DMS79 treated with DMSO at 0.1 percent for 48 hours (cell line): ENCODE measurements at places on chromosomes 13 and 19.

GRCh38 chr13:85654227-85654626 lies 145.0 kb downstream of the SLITRK6 start:
- no peak for DNase-seq

DNA sequence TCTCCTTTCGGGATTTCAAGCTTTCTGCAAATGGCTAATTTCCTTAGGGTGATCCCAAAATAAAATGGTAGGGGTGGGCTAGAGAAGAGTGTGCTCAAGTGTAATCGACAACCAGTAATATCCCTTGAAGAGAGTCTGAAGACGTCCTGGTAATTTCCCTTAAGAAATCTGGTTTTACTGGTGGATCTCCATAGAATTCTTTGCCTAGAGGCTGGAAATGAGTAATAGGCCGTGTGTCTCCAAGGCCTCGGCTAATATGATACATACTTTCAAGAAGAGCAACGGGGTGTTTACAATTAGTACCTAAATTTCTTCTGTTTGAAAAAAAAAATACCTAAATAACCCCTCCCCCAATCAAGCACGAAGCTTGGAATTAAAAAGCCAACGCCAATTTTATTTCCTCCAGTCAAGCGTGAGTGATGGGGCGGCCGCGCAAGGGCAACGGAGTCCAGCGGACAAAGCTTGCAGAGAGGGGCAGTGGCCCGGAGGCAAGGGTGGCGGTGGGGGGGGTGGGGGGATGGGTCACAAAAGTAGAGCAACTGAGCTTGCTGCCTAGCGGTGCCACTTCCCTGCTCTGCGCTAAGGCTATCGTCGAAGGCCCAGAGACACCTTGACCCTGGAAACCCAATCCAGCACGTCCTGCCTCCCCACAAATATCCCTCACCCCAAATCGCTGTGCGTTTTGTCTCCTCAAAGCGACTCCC lies 7.8 kb downstream of the SOX21 start:
- no peak for DNase-seq

DNA sequence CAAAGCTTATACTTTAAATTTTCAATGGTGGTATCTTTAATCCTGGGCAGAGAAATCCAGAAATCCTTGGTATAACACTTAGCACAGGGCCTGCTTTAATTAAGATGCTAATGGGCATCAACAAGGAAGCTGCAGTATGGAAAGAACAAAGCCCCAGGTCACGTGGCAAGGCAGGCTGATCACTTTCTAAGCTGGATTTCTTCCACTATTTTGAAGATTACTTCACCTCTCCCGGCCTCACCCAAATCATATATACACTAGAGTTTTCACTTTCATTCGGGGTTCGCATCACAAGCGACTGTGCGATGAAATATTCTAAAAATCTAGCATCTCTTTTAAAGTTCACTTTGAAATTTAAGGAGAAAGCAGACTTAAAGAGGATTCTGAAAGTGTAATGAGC lies 71.8 kb downstream of the STARD13 start:
- DNase-seq: peak; percentile 80

GRCh38 chr13:28471421-28471820 lies 23.5 kb downstream of the FLT1 start:
- DNase-seq: no peak

GRCh38 chr19:7705387-7706187 lies 3.7 kb upstream of the FCER2 start:
- DNase-seq: no peak

DNA sequence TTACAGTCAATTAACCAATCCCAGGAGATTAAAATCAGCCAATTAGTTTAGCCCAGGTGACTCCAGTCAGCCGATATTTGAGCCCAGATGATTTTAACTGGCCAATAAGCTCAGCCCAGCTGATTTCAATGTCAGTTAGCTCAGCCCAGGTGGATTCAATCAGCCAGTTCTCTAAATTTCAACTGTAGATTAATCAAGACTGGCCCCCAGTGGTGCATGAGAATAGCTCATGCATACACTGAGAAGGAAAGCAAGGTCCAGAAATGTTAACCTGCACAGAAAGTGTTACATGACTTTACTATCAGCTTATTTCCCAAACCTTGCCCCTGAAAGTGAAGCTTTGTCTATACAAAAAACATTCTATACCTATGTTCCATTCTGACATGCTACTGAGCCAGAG lies 55.4 kb upstream of the ZNF724 start:
- DNase-seq: no peak

DNA sequence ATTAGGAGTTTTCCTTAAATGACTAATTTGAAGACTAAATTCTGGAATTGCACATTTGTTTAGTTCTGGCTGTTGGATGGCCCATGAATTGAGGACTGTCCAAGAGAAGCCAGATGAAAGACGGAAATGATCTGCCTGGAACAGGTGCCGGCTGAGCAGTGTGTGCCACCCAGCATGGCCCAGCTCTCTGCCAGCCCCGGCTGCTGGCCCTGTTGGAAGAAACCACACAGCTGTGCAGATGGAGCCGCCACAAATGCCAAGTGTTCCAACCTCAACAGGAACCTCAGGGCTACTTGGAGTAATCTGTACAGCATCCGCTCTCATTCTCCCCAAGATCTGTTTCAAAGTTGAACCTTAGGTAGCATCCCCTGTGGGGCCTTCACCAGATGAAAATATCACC lies 67.0 kb upstream of the STARD13 start:
- DNase-seq: peak; percentile 45

DNA sequence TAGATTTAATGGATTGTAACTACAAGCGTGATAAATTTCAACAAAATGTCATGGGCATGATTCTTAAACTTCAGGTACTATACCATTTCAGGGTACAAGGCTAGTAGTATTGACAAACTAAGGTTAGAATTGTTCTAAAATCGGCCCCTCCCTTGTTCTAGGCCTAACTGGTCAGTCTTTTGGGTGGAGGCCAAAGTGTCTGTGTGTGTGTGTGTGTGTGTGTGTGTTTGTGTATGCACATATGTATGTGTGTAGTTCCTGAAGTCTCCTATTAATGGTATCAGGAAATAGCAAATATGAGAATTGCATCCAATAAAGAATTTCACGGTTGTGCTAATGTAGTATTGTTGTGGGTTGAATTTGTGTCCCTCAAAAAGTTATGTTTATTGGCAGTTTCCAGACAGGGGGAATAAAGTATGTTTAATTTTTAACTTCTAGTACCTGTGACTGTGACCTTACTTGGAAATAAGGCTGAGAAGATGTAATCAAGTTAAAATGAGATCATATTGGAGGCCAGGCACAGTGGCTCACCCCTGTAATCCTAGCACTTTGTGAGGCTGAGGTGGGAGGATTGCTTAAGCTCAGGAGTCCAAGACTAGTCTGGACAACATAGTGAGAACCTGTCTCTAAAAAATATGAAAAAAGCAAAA lies 119.2 kb downstream of the KLF5 start:
- no peak for DNase-seq

GRCh38 chr19:49680421-49681351 lies 3.6 kb downstream of the PRMT1 start:
- DNase-seq: peak; percentile 86

DNA sequence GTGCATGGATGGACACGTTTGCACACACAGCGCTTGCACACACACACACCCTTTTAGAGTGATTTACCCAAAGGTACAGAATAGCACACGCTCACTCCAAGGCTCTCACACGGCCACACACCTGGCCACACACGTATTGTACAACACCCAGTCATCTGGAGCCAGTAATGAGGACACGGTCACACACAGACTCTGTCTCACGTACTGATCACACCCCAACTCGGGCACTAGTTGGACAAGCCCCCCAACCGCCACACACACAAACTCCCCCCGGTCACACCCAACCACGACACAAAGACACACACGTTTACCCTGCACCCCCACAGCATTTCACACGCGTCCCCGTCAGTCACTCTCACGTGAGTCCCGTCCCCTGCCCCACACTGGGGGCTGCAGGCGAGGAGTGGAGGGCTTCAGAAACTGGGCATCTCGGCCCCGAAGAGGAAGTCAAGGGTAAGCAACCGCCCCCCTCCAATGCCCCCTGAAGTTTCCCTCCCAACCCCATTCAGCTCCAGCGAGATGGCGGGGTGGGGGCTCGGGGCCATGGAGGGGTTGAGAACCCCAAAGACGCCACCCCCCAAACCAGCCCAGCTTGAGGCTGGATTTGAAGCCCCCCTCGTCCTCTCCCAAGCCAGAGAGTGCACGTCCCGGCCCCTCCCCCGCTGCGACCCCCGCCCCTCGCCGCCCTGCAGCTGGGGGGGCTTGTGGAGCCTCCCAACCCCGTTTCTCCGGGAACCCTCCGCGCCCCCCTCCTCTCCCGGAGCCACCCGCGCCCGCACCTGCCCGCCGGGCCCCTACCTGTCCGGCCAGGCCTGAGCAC lies 599 bp downstream of the OLFM2 start:
- DNase-seq: peak; percentile 40

- DNase-seq: no peak
Measured at GRCh38 chr13:35835989-35836388, 295.2 kb downstream of the DCLK1 start.

- DNase-seq: no peak
Measured at GRCh38 chr13:21759463-21759862, 88.6 kb downstream of the FGF9 start.

DNA sequence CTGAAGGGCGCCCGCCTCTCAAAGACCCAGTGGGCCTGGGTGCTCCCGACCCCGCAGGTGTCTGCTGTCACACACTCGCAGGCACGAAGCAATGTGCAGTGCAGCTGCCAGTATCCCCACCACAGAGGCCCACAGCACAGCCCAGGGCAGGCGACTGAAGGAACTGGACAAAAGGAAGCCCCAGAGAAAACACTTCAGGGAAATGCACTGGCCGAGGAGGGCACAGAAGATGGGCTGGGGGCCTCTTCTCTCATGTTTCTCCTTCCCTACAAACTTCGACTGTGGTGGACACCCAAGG lies 10.0 kb downstream of the AKAP8 start:
- no peak for DNase-seq

DNA sequence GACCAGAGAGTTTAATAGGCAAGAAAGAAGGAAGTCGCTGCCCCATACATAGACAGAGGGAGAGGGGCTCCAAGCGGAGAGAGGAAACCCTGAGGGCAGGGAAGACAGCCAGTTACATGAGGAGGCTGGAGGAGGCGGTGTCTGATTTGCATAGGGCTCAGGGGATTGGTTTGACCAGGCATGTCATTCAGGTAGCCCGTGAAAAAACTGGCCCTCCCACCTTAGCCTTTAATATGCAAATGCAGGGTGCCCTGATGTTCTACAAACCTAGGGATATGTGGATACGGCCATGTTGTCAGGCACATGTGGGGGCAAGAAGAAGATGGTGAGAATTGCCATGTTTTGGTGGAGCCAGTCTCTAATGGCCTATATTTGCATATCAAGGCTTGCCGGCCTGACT lies 1461.6 kb downstream of the PCDH9 start:
- DNase-seq: no peak

DNA sequence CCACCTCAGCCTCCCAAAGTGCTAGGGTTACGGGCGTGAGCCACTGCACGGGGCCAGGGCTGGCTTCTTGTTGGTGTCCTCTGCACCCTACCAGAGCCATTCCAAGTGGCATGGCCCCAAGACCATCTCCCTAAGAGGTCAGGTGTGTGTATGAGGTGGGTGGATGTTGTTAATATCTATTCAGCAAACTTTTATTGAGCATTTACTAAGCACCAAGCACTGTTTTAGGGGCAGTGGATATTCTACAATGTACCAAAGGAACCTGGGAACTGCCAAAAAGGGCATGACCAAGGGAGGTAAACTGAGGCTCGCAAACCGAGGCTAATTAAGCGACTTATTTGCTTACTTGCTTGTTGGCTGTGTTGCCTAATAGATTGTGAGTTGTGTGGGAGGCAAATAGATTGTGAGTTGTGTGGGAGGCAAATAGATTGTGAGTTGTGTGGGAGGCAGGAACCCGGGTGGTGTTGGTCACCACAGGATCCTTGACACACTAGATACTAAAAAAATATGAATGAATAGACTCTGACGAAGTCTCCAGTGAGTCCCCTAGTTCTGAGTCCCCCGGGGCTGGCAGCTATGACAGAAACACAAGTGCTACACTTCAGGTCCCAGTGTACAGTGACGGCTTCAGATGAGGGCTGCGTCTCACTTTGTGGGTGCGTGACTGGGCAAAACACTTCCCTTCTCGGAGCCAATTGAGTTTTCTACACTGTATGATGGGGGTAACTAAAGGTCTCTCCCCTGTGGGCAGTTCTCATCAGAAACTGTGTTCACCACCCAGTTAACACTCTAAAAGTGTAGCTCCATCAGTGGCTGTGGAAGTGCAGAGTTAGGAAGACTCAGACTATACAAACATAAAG lies 5.0 kb upstream of the BICRA start:
- no peak for DNase-seq

GRCh38 chr19:31353833-31354232 lies 4.6 kb upstream of the TSHZ3 start:
- no peak for DNase-seq

- no peak for DNase-seq
Measured at GRCh38 chr19:4503132-4503824, 15.0 kb downstream of the PLIN4 start.

GRCh38 chr13:51906581-51906980 lies 44.8 kb downstream of the CCDC70 start:
- DNase-seq: peak; percentile 60

- DNase-seq: no peak
Measured at GRCh38 chr13:34412295-34412694, 529.8 kb upstream of the NBEA start.

DNA sequence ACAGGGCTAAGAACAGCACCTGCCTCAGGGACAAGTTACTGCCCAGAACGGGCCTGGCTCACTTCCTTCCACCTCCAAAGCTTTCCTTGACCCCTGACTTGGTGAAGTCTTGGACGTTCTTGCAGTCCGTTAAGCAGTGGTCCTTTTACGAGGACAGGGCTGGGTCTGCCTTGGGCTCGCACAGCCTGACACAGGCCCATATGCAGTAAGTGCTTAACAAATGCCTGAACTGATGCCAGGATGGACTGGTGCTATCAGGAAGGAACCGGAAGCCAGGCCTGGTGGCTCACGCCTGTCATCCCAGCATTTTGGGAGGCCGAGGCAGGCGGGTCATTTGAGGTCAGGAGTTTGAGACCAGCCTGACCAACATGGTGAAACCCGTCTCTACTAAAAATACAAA lies 1.8 kb upstream of the PLK5 start:
- no peak for DNase-seq

GRCh38 chr19:5155586-5156210 lies 184.9 kb downstream of the PTPRS start:
- no peak for DNase-seq

- peak; percentile 53 for DNase-seq
Measured at GRCh38 chr13:30033681-30034457, 183.5 kb upstream of the UBL3 start.

DNA sequence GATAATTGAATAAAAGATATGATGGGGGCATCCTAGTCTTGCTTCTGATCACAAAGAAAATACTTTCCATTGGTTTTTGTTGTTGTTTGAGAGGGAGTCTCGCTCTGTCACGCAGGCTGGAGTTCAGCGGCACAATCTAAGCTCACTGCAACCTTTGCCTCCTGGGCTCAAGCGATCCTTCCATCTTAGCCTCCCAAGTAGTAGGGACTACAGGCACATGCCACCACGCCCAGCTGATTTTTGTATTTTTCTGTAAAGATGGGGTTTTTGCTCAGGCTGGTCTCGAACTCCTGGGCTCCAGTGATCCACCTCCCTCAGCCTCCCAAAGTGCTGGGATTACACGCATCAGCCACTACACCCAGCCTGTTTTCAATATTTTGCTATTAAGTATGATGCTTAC lies 17.1 kb upstream of the PSMC4 start:
- no peak for DNase-seq

- DNase-seq: peak; percentile 36
Measured at GRCh38 chr13:45393941-45394570, 24.1 kb downstream of the SLC25A30 start.
